ENCODE measurements at places on chromosomes 12 and 14.
A peak's percentile ranks its signal among the peaks of the same experiment; 100 is the strongest.

- no peak for DNase-seq
Measured at GRCh38 chr12:54723379-54724256, 75.5 kb upstream of the DCD start.

DNA sequence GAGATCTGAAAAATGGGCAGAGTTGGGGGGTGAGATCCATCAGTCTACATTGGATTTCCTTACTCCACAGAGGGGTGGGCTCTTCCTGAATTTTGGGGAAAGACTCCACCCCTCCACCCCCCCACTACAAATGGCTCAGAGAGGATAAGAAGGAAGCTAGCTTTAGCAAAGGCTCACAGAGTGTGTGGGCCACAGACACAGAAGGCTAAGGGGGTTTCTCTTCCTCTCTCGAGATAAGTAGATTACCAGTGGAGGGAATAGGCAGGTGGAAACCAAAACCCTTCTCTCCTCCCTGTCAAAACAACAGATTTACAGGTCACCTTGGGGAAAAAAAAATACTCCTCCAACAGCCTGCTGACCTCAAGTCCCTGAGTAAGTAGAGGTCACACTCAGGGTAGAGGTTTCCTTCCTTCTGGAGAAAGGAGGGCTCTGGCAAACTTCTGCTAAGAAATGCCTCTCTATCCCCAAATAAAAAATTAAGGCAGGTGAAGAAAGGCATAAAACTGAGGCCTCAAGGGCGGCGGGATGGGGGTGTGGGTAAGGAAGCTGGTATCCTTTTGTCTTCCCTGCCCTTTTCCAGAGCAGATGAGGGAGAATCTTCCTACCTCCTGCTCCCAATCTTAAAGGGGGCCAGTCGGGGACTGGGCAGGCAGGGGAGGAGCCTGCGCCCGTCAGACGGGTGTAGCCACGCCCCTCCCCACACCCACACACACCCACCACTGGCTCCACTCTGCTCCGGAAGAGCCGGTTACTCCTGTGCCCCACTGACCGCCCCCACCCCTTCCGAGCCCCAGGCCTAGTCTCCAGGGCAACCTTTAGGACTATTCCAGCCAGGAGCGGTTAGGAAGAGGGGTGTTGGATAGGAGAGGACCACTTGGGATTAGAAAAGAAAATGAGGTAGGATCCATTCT is 1.9 kb upstream of the BAZ2A start:
- DNase-seq, result peak; percentile 42

DNA sequence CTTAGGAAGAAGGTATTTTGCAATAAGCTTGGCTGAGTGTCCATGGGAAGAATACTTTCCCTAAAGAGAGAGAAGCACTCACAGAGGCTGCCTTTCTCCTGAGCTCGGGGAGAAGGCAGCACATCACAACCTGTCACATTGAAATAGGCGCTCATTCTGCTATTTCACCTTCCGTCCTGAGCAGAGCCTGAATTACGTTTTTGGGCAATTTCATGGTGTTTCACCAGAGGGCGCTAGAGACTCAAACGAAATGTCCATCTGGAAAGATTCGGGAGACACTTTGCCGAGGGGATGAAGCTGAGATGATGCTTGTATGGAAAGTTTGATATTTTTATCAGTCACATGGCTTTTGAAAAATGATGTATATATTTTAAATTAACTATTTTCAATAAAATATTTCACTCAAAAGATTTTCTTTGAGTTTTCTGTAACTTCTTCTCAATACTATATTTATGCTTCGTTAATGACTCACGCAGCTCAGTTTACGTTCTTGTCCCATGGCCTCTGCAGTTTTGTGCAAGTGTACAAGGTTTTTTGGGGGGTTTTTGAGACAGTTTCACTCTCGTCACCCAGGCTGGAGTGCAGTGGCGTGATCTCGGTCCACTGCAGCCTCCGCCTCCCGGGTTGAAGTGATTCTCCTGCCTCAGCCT is 17.4 kb upstream of the B4GALNT3 start:
- no peak for DNase-seq

GRCh38 chr14:77439861-77440260 is 16.5 kb upstream of the NOXRED1 start:
- no peak for DNase-seq

- DNase-seq, result peak; percentile 86
Measured at GRCh38 chr12:54579696-54580333, 8.6 kb downstream of the PPP1R1A start.

- no peak for DNase-seq
Measured at GRCh38 chr12:63922474-63922873, 78.0 kb downstream of the SRGAP1 start.

DNA sequence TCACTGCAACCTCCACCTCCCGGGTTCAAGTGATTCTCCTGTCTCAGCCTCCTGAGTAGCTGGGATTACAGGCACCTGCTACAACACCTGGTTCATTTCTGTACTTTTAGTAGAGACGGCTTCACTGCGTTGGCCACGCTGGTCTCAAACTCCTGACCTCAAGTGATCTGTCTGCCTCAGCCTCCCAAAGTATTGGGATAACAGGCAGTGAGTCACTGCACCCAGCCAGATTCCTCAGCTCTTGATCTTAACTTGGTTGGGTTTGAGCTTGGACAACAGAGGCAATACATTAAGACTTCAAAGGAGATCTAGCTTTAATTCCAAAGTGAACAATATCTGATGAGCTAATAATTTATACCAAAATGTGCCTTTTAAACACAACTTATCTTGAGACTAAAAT is 5.6 kb downstream of the DAZAP2 start:
- no peak for DNase-seq

DNA sequence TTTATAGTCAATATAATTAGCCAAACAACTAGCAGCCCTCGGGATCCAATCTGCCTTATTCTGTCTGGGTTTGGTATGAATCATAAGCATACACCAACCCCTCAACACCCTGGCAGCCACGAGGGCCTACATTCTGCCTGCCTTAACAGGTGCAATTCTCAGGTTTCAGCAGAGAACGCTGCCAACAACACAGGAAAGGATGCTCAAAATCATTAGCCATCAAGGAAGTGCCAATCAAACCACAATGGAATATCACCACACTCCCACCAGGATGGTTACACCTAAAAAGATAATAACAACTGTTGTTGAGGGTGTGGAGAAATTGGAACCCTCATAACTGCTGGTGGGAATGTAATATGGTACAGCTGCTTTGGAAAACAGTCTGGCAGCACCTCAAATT is 122.8 kb downstream of the TTC7B start:
- DNase-seq, result no peak

DNA sequence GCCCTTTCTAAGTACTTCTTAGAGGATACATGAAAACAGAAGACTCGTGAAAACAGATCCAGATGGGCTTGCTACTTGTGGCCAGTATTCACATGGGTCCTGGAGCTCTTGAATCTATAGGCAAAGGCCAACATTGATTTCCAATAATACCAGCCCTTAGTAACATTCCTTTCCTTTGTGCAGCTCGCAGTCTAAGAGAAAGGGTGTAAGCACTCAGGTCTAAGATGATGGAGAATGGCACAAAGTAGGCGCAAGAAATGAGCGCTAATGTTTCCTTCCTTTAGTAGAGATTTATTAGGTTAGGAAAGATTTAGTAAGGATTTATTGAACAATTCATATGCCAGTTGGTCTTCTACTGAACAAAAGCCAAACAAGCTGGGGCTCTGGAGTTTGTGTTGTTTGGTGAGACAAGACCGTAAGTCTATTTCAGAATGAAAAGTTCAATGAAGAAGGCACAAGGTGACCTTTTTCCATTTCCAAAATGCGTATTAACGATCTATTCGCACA is 525 bp downstream of the RNU6-8 start:
- peak; percentile 33 for DNase-seq

DNA sequence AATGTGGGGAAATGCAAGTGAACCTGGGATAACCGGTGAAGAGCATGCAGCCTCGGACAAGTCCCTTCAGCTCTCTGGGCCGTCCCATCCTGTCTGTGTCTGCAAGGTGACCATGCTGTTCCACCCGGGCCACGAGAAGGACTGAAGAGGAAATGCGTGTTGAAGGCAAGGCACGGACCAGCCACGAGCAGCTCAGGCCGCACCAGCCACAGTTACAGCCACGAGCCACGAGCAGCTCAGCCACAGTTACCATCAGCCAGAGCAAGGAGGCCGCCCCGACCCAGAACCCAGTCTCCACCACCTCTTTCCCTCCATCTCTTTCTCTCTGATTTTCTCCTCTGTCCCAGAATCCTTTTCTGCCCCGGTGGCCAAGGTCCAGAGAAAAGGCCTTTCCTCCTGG is 18.8 kb upstream of the GALNT9 start:
- no peak for DNase-seq

DNA sequence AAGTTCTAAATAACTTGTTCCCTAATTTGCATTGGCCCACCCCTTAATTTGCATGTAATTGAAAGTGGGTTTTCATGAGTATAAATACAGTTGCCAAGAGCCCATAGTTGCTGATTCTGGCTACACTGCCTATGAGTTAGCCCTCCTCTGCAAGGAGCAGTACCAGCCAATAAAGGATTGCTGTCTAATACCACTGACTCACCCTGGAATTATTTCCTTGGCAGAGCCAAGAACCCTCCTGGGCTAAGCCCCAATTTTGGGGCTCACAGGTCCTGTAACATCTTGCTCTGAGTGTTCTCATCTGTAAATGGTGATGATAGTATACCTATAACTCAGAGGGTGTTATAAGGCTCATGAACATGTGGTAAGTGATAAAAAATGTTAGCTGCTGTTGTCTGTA is 6.8 kb downstream of the TTC8 start:
- no peak for DNase-seq

DNA sequence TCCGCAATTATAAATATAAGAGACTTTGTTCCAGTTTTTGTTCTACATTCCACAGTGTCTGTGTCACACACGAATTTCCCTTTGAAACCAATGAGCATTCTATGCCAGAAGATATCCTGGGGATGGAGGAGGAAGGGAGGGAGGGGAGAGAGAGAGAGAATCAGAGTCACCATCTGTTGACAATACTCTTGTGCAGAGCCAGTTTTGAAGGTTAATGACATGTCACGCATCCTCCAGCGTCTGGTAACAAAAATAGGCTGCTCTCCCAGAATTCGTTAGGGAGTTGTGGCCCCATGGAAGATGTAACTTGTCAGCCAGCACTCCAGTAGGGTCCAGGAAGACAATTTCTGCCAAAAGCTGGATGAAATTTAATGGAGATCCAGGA is 213.5 kb upstream of the KRR1 start:
- no peak for DNase-seq

- DNase-seq, result peak; percentile 33
Measured at GRCh38 chr12:130838284-130838950, 633 bp downstream of the STX2 start.

DNA sequence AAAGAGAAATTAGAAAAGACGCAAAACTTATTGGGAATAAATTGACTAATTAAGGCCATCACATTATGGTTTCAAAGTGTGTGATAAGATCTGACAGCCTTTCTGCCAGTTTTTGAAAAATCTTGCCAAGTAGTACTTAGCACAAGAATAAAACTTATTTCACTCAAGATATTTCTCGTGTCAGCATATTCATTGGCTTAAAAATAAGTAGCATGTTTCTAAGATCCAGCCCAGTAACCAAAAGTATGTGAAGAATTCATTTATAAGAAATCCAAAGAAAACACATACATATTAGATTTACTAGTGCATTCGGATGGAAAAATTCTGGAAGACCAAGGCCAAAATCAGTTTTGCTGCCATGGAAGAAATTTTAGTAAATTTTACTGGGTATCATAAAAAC is 1135.0 kb downstream of the GALC start:
- DNase-seq, result no peak

DNA sequence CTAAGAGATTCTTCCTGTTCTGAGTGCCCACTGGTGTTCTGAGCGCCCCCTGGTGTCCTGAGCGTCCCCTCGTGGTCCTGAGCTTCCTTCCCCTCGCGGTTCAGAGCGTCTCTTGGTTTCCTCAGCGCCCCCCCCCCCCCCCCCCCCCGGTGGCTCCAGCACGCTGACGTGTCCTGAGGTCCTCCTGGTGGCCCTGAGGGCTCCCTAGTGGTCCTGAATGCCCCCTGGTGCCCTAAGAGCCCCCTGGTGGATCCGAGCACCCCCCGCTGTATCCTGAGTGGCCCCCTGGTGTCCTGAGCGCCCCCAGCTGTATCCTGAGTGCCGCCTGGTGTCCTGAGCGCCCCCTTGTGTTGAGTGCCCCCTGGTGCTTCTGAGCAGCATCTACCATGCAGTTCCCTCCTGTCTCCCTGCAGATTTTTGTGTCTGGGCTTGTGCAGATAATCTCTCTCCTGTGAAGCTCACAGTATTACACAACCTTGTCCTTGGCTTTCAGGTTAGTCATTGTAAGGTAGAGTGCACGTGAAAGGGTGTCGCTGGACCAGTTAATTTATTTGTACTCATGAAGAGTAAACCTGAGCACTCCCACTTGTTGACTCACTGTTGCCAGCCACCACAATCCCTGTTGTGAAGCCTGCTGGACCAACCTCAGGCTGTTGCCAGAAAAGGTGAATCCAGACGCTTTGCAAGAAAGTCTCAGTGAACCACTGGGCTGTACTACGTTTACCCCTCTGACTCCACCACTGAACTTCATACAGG is 1168.4 kb downstream of the TMEM121 start:
- no peak for DNase-seq

DNA sequence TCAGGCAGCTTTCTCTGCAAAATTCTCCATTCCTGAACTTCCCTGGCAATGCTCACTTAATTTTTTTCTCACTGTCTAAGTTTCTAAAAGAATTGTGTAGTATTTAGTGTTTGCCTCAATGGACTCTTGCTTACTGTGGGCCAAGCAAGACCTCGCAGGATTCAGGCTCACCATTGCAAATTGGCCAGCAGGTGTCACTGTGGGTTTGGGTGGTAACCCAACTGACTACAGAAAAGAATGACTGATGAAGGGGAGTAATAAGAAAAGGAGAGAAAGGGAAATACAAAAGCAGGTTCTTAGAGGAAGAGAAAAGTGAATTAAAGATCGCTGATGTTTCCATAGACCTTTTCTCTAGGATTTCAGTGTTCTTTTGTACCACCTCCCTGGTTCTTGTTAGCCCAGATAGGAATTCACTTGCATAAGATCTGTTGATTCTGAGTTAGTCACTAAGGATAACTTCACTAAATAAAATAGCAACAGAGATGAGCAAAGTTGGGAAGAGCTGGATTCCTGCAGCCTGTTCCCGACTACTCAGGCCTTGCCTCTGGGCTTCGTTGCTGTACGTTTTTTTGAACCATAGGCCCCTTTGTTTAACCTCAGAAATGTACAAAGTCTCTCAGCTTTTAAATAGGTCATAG is 386.5 kb upstream of the DDHD1 start:
- peak; percentile 12 for DNase-seq

GRCh38 chr14:100731011-100731670 is 4.4 kb downstream of the DLK1 start:
- no peak for DNase-seq

DNA sequence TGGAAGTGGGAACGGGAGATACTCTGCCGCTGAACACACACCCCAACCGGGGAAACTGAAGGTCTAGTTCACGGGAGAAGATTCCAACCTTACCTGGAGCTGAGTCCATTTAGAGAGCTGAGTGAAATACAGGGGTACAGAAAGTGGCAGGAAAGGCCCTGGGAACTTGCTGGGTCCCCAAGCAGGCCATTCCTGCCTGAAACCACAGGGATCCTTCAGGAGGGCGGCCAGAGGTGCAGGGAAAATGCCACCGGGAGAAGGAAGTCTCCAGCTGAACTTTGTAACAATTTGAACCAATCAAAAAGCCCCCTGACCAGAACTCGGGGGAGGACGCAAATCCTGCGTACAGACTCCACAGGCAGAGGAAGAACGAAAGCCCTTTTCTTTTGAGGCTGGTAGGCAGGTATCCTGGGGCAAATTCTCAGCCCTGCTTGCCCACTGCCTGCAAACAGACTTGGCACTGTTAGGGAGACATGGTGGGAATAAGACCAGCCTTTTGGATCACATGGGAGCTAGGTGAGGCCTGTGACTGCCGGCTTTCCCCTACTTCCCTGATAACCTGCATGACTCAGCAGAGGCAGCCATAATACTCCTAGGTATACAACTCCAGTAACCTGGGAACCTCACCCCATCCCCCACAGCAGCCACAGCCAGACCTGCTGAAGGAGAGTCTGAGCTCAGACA is 170.9 kb downstream of the SEC23A start:
- no peak for DNase-seq
